Osteoblast (primary cell): ENCODE measurements at places on chromosomes 3 and 15.

DNA sequence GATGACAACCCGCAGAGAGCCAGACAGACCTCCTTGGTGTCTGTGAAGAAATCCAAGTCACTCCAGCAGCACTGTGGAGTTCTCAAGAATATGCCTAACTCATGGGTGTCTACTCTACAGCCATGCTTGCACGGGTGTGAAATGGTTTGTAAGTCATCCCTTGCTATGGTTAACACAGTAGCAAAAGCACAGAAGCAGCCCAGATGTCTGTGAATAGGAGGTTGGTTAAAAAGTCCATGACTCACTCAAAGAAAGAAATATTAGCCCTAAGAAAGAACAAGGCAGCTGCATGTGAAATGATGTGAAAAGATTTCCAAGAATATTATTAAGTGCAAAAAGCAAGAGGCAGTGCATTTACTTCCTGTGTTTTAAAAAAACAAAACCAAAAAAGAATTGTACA is 12.1 kb upstream of the LIMD1 start:
- H3K4me3 ChIP-seq: no peak overlapping the region
- H3K36me3 ChIP-seq: no peaks in the 10 kb centered on the region
- H3K27ac ChIP-seq: no peak overlapping the region
- DNase-seq: no peak

GRCh38 chr3:120182613-120183511 is 88.6 kb upstream of the GSK3B start:
- DNase-seq: peak; percentile 75
- H3K4me3 ChIP-seq: no peak overlapping the region
- no peak overlapping the region for H3K27ac ChIP-seq
- no peaks in the 10 kb centered on the region for H3K36me3 ChIP-seq

DNA sequence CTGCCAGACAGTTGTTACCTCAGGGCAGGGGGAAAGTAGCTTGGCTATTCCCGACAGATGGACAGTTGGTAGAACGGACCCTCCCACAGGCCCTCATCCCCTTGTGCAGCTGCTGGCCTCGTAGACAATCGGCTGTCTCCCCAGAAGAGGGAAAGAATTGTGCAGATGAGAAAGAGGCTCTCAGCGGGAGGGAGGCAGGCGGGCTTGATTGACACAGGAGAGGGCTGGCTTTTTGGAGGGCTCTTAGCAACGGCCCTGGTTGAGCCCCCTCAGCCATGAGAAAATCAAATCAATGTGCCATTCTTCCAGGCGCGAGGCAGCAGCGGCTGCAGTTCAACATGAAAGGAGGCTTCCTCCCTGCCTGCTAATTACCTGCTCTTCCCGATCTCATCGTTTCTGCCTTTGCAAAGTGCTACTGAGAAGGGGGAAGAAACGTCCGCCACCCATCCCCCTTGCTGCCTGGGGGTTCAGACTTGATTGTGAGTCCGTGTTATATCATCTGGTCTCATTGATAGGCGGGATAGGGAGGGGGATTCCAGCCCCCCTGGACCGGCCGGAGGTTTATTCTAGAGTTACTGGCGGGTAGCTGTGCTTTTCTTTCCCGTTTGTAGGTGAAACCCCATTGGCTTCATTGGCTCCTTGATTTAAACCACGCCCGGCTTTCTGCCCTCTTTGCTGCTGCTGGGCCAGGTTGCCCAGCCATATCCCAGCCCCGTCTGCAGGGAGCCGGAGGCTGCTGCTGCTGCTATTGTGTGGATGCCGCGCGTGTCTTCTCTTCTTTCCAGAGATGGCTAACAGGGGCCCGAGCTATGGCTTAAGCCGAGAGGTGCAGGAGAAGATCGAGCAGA is at the start of gene TAGLN3:
Gene TAGLN3, plus strand, starts transcription at position 287 of the 848 bp plus-strand sequence. Its CDS starts 501 bp downstream, at position 788.
- H3K36me3 ChIP-seq: no peaks in the 10 kb centered on the region
- no peaks in the 10 kb centered on the region for H3K27me3 ChIP-seq
- no peak within 1 kb of the TSS for H3K27ac ChIP-seq
- DNase-seq: peak; percentile 77
- peaks cover 17% of the 10 kb centered on the region for H3K4me1 ChIP-seq
- H3K4me3 ChIP-seq: peak within 1 kb of the TSS; percentile 69

DNA sequence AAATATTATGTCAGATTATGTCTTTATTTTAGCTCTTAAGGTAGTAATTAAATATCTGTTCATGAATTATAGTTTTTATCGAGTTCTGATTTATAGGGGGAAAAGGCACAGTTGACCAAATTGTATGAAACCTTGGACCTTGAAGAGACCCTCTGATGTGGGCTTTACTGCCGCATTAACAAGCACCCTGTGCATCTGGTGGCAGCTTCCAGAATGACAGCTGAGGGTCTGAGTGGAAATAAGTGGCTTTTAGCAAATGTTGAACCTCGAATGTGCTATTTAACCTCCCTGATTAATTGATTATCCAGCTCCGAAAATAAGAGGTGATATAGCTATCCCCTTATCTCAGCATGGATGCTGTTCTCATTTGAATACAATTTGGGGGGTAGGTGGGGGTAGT is 87.0 kb downstream of the TMEM108 start:
- no peak overlapping the region for H3K27ac ChIP-seq
- peaks cover 6% of the 10 kb centered on the region for H3K27me3 ChIP-seq
- H3K4me3 ChIP-seq: no peak overlapping the region
- no peak for DNase-seq
- no peaks in the 10 kb centered on the region for H3K36me3 ChIP-seq
